Astrocyte (in vitro differentiated cells and primary cell): ENCODE measurements at places on chromosomes 2 and 18. TPM values are rescaled to one million over a fixed set of nuclear protein-coding genes. Genes with fewer than 3 reads are reported as not detected.

DNA sequence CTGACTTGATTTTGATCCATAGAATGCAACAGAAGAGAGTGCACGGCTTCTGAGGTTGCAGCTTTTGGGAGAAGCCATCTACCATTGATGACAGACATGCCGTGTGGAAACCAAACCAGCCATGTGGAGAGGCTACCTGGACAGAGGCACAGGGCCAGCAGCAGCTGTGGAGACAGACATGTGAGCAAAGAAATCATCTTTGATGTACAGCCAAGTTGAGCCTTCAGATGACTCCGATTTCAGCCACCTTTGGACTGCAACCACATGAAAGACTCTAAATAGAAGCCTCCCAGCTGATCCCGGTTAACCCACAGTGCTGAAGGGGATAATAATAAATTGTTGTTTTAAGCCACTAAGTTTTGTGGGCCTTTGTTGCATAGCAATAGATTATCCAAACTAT, 54.2 kb downstream of the TSN start:
- no peak for DNase-seq

Gene LCT
- not detected in 2 replicates for total RNA-seq

- DNase-seq: no peak
Measured at GRCh38 chr2:16093639-16094529, 153.5 kb downstream of the MYCN start.

GRCh38 chr2:176383836-176384442, 114.7 kb downstream of the MTX2 start:
- DNase-seq: no peak

DNA sequence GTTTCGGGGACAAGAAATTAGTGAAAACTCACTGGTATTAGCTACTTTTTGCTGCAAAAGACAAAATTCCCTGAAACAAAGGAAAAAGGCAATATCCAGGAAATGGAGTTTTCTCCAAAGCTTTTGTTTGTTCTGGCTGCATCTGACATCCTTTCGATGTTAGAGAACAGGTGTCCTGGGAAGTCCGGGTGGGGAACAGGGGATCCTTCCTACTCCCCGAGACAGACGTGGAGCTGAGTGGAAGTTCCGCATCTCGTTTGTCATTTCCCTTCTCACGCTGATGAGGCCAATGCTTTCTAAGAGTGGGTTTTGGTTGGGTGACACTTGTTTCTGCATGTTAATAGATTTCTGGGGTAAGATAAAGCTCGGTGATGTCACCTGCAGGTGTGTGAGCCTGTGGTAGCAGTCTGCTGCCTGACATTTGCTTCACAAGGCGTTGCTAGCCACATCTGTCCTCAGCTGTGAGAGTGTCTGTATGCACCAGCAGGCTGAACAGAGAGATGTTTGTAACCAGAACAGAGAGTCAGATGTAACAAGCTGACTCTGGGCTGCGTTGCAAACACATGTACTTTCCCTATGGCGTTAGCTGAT, 125.9 kb downstream of the ACOXL start:
- DNase-seq: no peak

- DNase-seq: no peak
Measured at GRCh38 chr18:11108947-11109346, 40.4 kb downstream of the PIEZO2 start.

DNA sequence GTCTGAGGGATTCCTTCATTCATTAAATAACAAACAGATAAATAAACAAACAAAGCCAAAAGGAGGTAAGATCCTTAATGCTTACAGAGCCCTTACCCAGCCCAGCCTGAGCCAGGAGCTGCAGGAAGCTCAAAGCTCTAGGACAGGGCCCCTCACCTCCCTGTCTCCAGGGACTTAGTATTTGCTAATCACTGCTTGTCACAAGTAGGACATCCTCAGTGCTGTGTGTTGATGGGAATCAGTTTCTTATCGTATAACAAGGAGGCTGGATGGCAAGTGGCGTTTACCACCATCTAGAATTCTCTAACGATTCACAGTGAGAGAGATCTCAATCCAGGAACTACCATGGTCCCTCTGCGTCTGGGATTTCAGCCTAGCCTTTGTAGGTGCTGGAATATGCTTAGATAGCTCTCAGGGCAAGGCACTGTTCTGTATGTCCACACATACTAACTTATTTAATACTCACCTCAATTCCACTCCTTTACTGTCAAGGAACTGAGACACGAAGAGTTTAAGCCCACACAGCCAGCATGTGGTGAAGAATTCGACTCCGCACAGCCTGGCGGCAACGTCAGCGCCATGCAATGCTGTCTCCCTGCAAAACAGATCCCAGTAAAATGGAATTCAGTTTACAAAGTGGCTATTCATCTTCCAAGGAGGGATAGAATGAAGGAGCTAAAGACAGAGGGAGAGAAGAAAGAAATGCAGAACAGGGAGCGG, 164.8 kb downstream of the MYCN start:
- no peak for DNase-seq

Gene DPP10
- 1.1 and 1.3 TPM in 2 replicates for total RNA-seq

Gene CRYGD
- total RNA-seq: not detected in 2 replicates

Gene TMEM163
- 0.12 and 0.18 TPM in 2 replicates for total RNA-seq

Gene SPDYA
- total RNA-seq: 1.3 and 1.4 TPM in 2 replicates

DNA sequence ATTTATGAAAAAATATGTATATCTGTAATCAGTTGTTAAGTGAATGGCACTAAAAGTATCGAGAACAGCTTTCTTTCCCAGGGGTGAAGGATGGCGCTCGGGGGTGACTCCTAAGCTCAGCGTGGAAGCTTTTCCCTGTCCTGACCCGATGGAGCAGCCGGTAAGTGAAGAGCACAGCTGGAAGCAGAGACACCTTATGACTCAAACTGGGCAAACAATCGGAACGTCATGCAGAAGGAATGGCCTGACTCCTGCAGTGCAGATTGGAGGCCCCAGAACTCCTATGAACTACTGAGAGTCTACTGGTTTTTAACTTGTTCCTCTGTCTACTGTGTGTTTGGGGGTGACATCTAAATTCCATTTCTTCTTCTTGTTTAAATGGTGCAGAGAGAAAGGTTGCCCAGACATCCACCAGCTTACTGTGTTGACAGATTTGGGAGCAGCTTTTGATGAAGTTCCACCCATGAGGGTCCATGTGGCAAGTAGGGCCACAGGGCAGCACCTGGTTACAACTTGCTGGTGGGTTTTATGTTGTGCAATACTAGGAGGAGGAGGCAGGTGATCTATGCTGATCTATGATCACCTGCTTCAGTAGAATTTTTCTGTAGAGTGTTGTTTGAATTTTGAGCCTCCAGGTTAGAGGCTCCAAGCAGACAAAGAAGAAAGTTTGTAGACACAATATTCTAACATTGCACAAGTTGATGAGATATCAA, 52.8 kb upstream of the TMEM182 start:
- DNase-seq: peak; percentile 32

Gene RGPD4
- total RNA-seq: not detected in 2 replicates

Gene POTEC
- not detected in 2 replicates for total RNA-seq

DNA sequence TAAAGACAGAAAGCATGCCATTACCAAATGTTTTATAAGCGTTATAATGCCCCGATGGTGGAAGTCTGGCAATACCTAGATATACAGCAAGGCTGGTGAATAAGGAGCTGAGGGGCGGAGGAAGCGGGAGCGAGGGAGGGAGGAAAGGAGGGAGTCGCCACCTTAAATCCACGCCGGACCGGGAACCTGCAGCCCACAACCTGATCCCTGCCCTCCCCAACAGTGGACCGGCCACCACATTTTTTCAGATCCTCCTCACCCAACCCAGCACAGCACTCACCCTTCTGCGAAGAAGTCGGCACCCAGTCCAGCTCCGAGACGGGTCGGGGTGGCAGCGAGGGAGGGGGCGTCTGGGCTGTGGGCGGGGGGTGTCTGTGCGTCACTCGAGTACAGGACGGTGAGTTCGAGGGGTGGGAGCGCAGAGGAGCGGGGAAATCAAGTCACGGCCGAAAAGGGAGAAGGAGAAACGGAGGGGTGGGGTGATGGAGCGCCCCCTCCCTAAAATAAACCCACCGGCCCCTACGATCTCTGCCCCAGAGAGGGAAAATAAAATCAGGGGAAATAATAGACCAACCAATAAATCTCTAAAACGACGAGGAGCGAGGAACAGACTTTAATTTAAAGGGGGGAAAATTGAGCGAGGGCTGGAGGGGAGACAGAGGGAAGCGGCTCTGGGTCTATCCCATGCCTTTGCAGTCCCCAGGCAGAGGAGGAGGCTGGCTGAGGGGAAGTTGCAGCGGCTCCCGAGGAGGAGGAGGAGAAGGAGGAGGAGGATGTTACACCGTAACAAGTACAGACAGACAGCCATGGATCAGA, 96.5 kb upstream of the SERTAD2 start:
- DNase-seq: peak; percentile 45
